ENCODE measurements at places on chromosomes 1 and 21.

DNA sequence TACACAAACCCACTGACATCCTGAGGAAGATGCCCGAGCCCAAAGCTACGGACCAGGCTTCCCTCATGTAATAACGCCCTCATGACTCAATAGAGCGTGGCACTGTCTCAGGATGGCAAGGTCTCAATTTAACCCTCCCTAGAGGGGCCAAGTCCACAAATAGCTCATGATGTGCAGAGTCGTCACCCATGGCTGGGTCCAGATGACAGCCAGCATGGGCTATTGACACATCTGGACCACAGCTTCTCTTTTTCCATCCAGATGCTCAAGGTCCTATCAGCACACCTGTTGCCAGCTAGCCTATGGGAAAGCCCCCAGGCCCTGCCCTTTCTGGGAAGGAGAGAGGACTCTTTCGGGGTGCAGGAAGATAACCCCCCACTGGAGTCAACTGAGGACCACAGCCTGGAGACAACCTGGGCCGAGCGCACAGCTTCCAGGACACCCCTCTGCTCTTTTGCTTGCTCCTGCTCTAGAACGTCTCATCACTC, 2.8 kb downstream of the LAPTM5 start:
- ATAC-seq, result no peak

- peak; percentile 81 for ATAC-seq
These were observed 46.6 kb downstream of the VPS26C start for GRCh38 chr21:37220433-37220980.

DNA sequence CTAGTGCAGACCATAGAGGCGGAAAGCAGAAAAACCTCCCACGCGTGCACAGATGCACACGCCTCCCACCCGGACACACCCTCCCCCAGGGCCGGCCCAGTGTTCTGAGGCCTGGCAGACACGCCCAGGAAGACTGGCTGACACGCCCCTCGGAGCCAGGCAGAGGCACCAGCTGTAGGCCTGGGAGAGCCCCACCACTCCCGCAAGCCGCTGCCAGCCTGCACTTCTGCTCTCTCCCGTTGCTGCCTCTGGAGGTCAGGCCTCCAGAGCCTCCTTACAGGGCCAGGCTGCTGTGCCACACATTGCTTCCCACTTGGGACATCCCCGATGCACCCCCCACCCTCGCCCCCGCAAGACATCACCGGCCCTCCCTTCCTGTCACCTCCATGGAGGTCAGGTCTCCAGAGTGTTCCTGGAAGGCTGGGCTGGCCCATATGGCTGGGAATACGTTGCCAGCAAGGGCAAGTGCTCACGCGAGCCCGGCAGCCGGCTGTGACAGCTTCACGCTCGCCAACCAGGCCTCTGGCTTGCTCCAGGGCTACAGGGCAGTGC, 40.4 kb downstream of the CASZ1 start:
- ATAC-seq, result peak; percentile 89

DNA sequence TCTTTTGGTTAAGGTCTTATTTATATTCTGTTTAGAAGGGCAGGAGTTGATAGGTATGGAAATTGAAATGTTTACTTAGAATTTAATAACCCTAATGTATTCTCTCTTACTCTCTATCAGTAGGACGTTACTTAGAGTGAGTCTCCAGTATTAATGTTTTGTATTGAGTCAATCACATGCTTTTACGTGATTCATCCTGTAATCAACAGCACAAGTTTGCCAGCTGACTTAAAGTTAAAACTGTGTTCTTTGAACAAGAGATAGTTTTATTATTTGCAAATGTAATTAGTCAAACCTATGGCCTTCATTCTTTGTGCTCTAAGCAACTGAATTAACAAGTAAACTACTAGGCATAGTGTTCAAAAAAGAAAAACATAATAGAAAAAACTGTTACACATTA, 57.3 kb downstream of the PKN2 start:
- peak; percentile 50 for ATAC-seq

DNA sequence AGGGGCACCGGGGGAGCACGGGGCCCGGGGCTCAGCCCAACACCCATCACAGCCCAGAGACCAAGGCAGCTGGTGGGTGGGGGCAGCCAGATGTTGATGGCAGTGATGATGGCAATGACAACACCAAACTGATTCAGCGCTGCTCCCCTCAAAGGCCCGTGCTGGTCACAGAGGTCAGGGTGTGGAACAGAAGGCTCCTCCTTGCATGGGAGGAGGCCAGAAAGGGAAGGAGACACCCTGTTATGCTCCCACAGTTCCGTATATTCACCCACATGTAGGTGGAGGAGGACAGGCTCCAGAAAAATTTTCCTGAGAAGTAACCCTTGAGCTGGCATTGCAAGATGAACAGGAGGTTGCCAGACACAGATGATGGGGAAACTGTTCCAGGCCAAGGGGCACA, 414 bp downstream of the GUCA2B start:
- no peak for ATAC-seq

GRCh38 chr21:42542596-42542995, 28.9 kb downstream of the SLC37A1 start:
- no peak for ATAC-seq

DNA sequence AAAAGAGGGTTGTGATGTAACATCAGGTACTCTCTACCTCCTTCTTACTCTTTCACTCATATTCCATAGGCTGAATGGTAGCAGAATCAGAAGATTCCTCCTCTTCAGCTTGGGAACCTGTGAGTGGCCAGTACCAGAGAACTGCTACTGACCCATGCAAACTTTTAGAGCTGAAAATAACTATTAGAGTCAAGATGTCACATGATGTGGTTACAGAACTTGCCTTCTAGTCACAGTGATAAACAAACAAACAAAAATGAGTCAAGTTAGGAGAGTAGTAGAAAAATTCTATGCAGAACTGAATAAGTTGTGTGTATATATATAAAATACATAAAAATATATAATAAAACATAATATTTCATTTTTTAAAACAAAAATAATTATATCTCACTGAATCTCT, 47.6 kb upstream of the RGS1 start:
- no peak for ATAC-seq

DNA sequence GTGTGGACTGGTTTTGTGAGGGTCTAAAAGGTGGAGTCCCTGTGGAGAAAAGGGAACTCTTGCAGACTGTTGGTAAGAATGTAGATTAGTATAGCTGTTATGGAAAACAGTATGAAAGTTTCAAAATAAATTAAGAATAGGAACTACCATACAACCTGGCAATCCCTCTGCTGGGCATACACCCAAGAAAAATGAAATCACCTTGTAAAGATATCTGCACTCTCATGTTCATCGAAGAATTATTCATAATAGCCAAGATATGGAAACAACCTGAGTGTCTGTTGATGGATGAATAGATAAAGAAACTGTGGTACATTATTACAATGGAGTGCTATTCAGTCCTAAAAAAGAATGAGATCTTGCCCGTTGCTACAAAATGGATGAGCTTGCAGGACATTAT, 109.6 kb downstream of the TBX19 start:
- no peak for ATAC-seq

DNA sequence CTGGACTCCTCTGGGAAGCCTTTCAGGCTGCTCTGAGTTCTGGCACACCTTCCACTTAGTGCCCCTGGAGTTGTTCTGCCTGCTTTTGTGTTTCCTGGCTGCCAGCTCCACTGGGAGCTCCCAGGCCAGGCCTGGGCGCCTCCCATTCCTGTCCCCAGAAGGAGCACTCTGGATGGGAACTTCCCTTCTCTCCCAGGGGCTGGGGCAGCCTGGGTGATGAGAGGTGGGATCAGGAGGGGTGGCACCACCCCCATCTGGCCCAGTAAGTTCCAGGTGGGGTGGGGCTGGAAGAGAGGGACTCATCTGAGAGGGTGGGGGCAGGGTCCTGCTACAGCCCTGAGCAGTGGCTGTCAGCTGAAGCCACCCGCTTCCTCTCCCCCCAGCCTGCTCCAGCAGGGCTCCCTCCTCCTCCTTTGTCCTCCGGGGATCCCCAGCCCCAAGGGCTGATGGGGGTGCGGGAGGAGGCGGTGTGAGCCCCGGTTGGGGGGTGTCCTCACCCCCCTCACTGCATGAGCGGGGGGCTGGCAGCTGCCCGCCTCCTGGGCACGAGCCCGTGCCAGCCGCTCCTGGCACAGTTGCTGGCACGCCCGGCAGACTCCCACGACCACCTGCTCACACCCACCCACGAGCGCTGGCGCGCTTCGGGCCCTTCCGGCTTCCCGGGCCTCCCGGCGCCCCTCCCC, 4.7 kb downstream of the FOXO6 start:
- peak; percentile 1 for ATAC-seq

GRCh38 chr1:56688522-56689026, 43.5 kb downstream of the PRKAA2 start:
- peak; percentile 96 for ATAC-seq

- ATAC-seq, result no peak
These were observed 87.3 kb downstream of the RPS6KC1 start for GRCh38 chr1:213138391-213138790.

DNA sequence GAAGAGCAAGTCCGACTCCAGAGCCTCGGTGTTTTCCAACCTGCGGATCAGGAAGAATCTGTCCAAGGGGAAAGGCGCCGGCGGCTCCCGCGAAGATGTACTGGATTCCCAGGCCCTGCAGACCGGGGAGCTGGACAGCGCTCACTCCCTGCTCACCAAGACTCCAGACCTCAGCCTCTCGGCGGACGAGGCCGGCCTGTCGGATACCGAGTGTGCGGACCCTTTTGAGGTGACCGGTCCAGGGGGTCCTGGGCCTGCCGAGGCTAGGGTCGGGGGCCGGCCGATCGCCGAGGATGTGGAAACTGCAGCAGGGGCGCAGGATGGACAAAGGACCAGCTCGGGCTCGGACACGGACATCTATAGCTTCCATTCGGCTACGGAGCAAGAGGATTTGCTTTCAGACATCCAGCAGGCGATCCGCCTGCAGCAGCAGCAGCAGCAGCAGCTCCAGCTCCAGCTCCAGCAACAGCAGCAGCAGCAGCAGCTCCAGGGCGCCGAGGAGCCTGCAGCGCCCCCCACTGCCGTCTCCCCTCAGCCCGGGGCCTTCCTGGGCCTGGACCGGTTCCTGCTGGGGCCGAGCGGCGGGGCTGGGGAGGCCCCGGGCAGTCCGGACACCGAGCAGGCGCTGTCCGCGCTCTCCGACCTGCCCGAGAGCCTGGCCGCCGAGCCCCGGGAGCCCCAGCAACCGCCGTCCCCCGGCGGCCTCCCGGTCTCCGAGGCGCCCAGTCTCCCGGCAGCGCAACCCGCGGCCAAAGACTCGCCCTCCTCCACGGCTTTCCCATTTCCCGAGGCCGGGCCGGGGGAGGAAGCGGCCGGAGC, 827 bp downstream of the FMN2 start:
- ATAC-seq, result peak; percentile 57

DNA sequence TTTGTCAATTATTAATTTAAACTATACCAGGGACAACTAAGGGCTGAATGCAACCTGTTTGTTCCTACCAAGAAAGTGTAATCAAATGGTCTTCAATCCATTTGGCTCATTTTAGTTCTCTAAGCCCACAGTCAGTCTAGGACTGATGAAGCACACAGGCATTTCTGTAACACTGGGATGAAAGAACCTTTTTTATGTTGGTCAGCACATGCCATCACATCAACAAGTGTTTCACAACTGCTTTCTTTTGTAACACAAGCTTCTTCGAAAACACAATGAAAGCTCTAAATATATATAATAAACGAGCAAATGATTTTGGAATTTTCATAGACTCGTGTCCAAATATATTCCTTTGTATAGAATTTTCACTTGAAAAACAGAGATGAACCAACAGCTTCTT, 28.8 kb downstream of the HEATR1 start:
- ATAC-seq, result no peak

DNA sequence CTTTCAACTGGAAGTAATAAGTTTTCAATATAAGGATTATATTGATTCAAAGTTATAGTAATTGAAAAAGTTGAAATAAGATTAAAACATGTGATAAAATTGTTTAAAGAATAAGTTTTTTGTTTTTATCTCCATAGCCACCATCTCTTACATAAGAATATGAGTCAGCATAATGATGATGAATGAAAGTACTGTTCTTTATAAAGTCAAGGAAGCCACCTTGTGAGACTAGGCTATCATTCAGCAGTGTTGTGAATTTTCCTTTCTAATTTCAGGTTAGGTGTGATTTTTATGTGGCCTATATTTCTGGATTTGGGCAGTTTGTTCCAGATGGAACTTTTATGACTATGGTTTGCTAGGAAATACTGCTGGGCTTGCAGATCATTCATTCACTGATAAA, 22.4 kb upstream of the ASB17 start:
- ATAC-seq, result peak; percentile 60

DNA sequence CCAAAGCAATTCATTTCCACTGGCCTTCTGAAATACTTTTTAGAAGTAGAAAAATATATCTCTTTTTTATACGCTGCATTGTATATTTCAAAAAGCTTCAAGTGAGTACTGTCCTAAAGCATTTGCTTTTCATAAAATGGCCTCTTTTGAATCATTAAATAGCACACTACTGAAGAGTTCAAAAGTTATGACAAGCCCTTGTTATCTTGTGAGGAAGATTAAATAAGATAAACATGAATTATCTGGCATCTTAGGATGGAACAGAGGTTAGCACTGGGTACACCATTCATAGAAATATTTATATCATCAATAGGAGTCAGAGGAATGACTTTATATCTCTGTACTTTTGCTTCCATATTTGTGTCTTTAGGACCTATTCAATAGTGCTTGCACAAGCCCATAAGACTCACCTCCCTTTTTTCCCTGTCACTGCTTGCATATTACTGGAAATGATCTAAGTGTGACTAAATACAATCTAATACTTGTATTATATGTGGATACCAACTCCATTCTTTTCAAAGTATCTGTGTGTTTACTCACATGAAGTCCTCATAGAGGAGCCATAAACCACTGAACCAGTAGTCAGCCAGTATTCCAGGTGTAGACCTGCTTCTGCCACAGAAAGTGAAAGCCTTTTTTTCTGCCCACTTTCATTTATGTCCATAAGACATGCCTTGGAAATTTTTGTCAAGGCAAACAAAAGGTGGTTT, 274.2 kb upstream of the C1orf105 start:
- ATAC-seq, result no peak

GRCh38 chr1:12775443-12775842, 1.9 kb downstream of the PRAMEF12 start:
- no peak for ATAC-seq

DNA sequence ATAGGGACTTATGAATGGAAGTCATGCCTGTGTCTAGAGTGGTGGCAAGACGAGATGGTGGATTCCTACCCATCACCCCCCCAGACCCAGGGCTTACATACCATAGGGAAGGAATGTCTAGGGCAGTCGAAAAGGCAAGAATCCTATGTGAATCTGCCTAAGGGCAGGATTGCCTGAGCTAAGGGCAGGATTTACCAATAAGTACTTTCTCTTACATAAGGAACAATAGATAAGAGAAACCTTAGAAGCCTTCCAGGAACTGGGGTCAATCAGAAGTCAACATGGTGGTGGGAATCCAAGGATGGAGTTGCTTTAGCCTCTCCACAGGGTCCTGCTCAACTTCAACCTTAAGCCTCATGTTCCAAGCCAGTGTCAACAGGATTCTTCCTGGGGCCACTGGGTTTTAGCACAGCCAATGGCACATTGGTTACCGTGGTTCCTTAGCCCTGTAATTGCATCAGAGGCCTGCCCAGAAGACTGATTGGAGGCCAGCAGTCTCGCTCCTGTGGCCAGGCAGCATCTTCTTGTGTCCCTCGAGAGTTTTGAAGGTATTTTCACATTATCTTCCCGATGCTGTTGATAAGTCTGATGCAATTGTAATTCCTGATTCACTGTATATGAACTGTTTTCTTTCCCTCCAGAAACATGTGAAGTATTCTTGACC, 20.7 kb downstream of the BACE2 start:
- no peak for ATAC-seq

GRCh38 chr1:59142311-59143132, 154.4 kb upstream of the FGGY start:
- no peak for ATAC-seq

- ATAC-seq, result no peak
These were observed 2.1 kb downstream of the ELK4 start for GRCh38 chr1:205629751-205630150.

- peak; percentile 83 for ATAC-seq
These were observed 90.6 kb downstream of the SGIP1 start for GRCh38 chr1:66624412-66625060.

Data from SK-N-SH treated with all-trans-retinoic acid at 6 μM for 48 hours (cell line).